ENCODE measurements at places on chromosomes 13 and 19.
A peak's percentile ranks its signal among the peaks of the same experiment; 100 is the strongest.

DNA sequence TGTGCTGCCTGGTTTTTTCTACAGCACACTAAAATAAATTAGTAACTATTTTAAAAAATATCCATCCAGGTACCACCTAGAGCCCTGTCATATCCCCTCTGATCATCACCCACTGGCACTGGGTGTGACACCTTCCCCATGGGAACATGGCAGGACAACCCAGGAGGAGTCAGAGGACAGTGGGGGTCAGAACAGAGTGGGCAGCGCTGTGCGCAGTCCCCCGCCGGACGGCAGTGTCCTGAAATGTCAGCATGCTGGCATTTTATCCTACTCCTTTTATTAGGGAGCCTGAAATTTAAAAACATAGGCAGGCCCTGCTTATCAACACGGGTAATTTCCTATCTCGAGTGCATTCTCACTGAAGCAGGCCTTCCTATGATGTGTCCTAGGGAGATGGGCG, 42.1 kb upstream of the GAS6 start:
- DNase-seq, result no peak

DNA sequence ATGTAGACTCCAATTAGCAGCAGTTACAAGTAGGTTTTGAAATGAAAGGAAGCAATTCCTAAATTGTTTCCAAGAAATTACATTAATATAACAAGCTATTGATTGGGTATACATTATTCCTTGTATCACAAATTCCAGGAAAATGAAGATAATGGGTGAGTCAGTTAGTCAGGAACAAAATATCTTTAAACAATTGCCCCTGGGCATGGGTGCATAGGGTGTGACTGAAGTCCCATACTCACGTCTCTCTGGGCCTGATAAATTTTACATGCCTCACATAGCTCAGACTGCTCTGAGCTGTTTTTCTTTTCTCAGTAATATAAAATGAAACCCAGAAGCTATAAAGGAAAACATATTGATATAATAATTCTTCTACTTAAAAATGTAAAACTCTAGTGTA, 87.8 kb downstream of the FNDC3A start:
- DNase-seq, result no peak

DNA sequence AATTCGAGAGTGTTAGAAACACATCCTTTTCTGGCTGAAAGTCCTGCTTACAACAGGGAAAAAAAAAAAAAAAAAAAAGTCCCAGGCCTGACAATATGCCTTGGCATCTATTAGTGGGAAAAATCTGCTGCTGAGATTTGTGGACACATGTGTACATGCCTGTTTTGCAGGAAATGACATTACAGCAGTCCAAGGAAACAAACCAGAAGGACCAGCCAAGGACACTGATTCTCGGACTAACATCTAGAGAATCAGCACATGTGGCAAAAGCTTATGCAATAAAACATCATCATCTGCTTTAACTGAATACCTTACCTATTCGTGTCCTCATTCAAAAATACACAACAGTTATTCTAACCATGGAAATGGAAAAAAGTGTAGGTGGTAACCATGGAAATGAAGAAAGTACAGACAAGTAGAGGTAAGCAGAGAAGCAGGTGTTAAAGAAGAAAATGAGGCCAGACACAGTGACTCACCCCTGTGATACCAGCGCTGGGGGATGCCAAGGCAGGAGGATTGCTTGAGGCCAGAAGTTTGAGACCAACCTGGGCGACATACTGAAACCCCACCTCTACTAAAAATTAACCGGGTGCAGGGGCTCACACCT, 9.4 kb upstream of the DPY19L3 start:
- DNase-seq, result no peak

- no peak for DNase-seq
Observed at GRCh38 chr13:39787086-39787487, 131.6 kb downstream of the COG6 start.

GRCh38 chr19:45045671-45046353, 7.0 kb downstream of the CLASRP start:
- DNase-seq, result no peak

DNA sequence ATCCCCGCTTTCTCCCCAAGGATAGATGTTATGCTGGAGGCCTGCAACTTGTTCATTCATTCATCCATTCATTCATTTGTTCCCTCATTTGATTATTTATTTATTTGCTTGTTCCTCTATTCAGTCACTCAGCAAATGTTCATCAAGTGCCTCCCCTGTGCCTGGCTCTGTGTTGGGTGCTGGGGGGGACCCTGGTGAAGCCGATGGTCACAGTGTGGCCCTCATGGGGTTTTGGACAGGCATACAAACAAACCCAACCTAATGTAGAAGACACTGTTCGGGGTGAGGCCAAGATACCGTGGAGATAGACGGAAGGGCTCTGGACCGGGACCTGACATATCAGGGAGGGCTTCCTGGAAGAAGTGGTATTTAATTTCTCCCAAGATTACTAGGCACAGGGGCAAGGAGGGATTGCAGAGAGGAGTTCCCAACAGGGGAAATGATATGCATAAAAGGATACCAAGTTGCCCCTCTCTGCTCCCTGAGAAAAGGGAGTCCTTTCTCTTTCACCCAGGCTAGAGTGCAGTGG, 58.1 kb downstream of the ZNF536 start:
- DNase-seq, result no peak

DNA sequence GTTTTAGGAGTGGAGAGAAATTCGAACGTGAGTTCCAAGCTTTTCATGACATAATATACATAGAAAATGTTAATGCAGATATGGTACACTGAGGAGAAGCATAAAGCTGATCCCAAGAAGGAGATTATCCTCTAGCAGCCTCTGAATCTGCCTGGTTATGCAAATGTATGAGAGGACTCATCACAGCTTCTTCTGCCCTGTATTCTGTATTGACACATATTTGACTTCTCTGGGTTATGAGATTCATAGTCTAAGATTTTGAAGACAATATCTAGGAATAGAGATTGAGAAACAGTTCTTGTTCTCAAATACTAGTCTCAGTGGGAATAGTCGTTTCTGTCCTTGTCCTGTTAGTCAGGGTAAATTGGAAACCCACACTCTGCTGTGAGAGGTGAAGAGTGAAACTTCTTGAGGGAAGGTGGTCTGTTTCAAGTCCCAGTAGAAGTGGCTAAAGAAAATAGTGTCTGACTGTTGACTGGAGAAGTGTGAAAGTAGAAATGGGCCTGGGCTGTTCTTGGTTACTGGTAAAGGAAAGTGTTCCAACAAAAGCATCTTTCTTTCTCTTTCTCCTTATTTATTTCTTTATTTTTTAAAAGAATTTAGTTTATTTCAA, 1356.6 kb downstream of the SLITRK5 start:
- no peak for DNase-seq

- DNase-seq, result no peak
Observed at GRCh38 chr13:81487151-81487550, 1146.2 kb upstream of the SPRY2 start.

GRCh38 chr13:49953560-49953959, 17.4 kb upstream of the SPRYD7 start:
- no peak for DNase-seq

- peak; percentile 71 for DNase-seq
Observed at GRCh38 chr13:43295825-43296564, 272.6 kb downstream of the DNAJC15 start.

DNA sequence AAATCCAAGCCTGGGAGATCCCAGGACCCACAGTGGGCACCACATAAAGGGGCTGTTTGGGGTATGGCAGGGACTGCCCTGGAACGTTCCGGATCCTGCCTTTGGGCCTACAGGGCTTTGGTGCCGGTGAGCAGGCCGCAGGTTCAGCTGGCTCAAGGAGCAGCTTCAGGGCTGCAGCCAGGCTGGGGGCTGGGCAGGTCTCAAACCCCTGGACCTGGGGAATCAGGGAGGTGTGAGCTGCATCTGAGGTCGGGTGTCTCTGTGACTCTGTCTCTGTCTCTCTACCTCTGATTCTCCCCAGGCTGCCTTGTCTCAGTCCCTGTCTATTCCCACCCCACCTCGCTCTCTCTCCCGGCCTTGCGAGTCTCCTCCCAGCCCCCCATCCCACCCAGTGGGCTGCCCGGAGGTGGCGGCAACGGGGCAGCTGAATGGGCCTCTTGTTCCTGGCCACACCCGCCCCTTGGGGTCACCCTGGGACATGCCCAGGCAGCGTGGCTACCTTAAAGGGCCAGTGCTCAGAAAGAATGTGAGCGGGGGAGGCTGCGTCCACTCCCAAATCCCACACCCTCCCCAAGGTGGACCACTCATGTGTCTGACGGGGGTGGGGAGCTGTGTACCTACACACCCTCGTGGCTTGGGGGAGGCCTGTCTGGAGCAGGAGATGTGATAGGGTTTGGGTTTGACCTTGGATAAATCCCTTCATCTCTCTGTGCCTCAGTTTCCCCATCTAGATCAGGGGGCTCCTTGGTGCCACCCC, 31.1 kb downstream of the NFIC start:
- DNase-seq, result no peak

GRCh38 chr19:42121656-42122069, 10.6 kb downstream of the POU2F2 start:
- no peak for DNase-seq

GRCh38 chr19:6750062-6750461, 10.6 kb downstream of the TRIP10 start:
- DNase-seq, result no peak

DNA sequence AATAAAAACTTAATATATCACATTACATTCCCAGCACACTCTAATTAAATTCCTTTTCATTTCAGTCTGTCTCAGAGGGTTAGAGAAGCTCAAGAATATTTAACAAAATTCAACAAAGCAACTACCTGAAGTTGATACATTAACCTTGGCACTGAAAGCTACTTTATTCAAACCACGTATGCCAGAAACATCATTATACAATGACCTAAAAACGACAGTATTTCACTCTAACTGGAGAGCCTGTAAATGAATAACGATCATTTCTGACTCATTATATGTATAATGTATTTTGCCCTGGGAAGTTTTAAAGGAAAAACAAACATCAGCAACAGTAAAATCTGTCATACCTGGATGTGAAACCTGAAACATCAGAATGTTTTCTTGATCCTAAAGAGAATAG, 270.1 kb downstream of the SLITRK5 start:
- DNase-seq, result no peak

- DNase-seq, result no peak
Observed at GRCh38 chr13:113432506-113433270, 20.6 kb downstream of the ADPRHL1 start.

GRCh38 chr19:757811-758668, 7.1 kb downstream of the MISP start:
- DNase-seq, result no peak

DNA sequence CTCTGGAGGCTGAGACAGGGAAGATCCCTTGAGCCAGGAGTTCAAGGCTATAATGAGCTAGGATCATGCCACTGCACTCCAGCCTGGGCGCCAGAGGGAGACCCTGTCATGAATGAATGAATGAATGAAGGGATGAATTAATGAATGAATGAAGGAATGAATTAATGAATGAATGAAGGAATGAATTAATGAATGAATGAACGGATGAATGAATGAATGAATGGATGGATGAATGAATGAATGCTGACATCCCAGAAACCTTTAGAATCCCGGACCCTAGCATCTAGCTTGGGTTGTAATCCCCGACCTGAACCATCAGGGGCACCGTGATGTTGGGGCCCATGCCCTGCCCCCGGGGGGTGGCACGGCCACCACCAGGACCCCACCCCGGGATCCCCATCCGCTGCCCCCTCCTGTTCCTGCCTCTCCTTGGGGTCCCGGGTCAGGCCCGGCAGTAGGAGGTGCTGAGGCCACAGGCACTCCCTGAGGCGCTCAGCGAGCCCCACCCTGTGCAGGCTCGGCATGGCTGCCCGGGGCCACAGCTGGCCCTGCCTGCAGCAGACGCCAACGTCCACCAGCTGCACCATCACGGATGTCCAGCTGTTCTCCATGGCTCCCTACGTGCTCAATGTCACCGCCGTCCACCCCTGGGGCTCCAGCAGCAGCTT, 3.4 kb downstream of the EBI3 start:
- DNase-seq, result no peak

- no peak for DNase-seq
Observed at GRCh38 chr19:5113633-5114586, 145.0 kb downstream of the KDM4B start.

DNA sequence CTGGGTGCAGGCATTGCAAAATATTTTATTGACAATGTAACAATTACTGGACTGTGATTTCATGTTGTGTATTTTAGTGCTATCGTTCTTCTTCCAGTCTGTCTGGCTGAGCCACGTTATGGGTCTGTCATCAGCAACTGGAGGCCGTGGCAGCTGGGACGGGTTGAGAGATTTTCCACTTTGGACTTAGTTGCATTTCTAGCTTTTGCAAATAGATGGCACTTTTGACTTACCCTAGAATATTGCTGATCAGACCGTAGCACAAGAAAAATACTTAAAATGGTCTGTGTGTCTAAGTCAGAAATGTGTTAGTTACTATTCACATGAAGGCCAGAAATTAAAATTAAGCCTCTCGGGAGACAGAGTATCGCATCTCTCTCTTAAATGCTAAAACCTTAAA, 211.1 kb downstream of the TEX29 start:
- no peak for DNase-seq

GRCh38 chr13:20609145-20609544, 42.2 kb downstream of the IFT88 start:
- no peak for DNase-seq

DNA sequence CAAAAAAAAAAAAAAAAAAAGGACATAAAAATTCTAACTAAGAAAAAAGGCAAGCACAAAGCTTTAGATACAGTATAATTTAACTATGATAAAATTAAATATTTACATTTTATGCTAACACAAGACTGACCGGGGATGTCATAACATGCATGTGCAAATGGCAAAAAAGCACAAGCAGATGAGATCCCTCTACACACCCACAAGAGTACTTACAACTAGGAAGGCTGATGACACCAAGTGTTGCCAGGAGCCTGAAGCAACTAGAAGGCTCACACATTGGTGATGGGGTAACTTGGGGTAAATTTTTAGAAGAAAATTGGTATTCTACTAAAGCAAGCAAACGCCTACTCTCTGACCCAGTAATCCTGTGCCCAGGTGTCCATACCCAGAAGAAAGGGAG, 6.7 kb downstream of the PCID2 start:
- DNase-seq, result no peak

GRCh38 chr19:33163481-33163880, 30.6 kb upstream of the LRP3 start:
- DNase-seq, result no peak

DNA sequence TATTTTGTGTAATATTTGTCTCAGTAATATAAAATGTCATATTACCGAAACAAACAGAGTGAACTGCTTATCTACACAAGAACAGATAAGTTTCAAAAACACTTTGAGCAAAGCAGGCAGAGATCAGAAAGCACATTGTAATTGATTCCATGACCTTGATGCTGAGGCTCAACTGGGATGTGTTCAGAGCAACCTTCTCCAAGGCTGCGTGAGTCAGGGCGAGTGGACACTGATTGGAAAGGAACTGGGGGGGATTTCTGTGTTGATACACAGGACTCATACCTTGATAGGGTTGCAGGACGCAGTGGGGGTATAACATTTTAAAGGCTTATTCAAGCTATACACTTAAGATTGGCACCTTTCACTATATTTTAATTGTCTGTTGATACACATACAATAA, 1136.3 kb downstream of the UQCRFS1 start:
- no peak for DNase-seq
